Activated naive CD8-positive, alpha-beta T cell treated with anti-CD3 and anti-CD28 coated beads for 36 hours (primary cell): ENCODE measurements at places on chromosomes 11 and 22. TPM values are rescaled to one million over a fixed set of nuclear protein-coding genes. Genes with fewer than 3 reads are reported as not detected.

DNA sequence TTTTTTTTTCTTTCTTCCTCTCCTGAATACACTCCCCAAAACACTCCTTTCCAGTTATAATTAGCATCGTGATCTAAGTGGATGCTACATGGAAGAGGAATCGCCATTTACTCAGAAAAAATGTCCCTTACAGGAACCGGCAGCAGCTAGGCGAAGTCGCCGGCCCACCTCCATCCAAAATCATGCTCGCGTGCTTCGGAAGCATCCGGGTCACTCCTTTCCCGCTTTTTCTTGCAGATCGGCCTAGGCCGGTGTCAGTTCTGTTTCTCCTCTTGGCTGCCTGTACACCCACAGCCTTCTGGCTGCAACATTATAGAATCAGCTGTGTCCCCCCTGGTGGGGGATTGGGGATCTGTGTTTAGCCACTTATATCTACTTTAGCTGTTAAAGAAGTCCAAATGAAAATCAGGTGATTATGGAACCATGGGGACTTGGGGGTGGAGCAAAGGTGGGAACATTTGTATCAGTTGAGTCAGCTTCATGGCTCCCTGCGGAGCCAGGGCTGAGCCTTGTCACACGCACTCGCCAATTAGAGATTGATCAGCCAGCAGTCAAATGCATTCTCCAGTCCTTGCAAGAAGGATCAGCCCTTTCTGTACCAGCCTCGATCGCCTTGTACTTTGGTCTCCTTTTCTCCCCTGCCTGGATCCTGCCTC, 36.3 kb downstream of the ASRGL1 start:
- no peak for DNase-seq

- no peak for DNase-seq
These were observed 1.7 kb downstream of the TIMP3 start for GRCh38 chr22:32803020-32803737.

DNA sequence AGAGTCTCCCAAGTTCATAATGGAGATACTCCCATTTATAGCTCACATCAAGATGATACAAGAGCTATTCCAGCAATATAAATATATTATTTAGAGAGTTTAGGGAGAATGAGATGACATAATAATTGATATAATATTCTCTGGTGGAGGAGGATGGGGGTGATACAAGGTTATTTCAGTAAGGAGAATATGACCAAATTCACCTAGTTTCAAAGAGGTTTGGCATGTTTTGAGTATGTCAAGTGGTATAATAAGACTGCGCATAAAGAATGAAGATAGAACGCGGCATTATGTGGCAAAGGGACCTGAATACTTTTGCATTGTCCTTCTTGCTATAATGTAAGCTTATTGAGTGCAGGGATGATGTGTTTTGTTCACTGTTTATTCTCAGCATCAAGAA, 1283.5 kb downstream of the LRRC4C start:
- no peak for DNase-seq

- DNase-seq: no peak
These were observed 26.8 kb downstream of the PAK1 start for GRCh38 chr11:77446911-77447629.

DNA sequence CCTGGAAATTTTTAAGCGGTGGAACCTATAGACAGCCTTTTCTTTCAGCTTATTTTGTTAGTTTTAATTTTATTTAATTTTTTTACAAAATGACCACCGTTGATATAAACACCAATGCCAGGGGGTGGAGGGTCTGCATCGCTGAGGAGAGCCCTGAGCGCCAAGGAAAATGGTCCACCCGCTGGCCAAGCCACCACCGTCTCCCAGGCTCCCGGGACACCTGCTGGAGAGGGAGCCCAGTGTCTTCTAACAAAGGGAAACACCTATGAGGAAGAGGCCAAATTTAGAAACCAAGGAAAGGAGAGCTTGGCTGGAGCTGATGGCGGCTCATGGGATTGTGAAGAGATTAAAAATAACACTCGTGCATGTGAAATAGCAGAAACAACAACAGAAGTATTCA, 288 bp upstream of the KRTAP5-8 start:
- no peak for DNase-seq

DNA sequence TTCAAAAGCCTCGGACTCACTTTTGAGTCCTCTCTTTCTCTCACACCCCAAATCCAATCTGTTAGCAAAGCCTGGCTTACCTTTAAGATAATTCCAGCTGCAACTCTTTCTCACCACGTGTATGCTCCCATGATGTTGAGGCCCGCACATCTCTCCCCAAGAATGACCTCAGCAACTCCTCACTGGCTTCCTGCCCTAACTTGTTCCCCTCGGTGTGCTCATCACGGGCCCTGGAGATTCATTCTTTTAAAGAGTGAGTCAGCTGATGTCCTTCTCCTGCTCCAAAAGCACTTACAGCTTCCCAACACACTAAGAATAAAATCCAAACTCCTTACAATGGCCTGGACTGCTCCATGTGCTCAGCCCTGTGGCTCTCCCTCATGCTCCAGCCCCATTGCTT, 1041.3 kb downstream of the OPCML start:
- DNase-seq: no peak

DNA sequence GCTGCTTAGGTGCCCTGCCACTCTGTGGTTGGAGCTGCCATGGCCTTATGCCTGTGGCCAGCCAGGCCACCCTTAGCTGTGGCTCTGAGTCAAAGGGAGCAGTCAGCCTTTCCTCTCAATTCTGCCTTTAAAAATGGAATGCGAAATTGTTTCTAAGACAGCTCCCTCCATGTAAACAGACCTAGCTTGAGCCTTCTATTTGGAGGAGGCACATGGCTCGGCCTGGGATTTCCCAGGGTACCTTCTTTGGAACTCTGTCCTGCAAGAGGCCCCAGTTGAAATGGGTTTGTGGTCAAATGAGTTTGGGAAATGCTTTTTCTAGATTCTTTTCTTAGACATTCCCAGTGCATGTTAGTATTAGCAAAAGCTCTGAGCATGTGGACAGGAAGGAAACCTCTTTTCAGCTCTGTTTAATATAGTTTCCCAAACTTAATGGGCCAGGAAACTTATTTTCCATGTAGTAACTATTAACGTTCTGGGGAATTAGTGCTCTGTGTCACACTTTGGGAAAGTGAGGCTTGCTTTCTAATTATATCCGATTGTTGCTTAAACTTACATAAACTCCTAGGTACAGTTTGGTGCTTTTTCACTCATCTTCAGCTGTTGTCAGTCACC, 7.8 kb downstream of the PHOX2A start:
- no peak for DNase-seq

DNA sequence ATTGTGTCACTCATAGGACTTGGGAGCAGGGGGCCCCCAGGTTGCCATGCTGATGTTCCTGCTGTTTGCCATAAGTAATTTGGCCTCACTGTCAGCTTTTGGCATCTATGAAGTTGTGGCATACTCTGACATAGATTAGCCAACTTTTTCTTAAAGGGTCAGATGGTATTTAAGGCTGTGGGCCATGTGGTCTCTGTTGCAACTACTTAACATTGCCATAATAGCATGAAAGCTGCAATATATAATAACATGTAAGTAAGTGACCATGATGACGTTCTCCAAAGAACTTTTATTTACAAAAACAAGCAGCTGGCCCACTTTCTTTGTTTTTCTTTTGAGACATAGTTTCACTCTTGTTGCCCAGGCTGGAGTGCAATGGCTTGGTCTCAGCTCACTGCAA, 2.2 kb upstream of the TMEM216 start:
- no peak for DNase-seq

DNA sequence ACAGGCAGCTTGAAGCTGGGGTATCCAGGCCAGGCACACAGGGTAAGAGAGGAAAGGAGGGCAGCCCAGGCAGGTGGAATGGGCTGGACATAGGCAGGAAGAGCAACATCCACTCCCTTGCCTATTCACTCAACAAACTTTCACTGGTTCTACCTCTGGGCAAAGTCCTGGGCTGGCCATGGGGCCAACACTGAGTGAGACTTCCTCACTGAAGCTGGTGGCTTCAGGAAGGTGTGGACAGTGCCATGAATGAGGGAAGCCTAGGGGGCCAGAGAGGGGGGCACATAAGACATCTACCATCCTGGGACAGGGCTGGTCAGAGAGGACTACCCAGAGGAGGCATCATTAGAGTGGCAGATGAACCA, 44.9 kb upstream of the TCF20 start:
- no peak for DNase-seq

DNA sequence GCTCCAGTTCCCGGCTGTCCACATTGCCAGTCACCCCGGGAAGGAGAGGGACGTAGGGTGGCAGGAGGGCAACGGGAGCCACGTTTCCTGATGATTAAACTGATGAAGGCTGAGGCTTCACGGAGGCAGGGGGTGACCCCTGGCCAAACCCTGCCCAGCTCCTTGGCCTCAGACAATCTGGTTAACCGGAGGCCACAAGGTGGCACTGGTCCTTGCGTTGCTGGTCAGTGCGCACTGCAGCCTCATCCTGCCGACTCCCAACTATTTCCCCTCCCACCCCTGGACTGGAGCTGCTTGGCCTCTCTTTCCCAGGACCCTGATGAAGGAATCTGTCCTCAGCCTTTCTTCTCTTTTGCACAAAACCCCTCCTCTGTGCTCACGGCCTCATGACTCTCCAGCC, 75.3 kb downstream of the PDE2A start:
- no peak for DNase-seq

DNA sequence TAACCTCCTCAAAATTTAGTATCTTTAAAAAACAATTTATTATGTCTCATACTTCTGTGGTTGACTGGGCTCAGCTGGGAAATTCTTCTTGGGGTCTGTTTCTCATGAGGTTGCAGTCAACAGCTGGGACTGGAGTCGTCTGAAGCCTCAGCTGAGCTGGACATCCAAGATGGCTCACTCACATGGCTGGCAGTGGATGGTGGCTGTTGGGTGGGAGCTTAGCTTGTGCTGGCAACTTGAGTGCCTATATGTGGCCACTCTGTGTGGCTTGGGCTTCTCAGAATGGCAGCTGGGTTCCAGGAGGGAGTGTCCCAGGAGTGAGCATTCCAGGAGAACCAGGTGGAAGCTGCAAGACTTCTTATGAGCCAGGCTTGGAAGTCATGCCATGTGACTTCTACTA, 13.2 kb downstream of the THY1 start:
- no peak for DNase-seq

- DNase-seq: no peak
These were observed 23.5 kb upstream of the L3MBTL2 start for GRCh38 chr22:41181349-41182241.

- no peak for DNase-seq
These were observed 197.1 kb downstream of the CTTN start for GRCh38 chr11:70595452-70595851.

- DNase-seq: no peak
These were observed 84.3 kb downstream of the MSANTD4 start for GRCh38 chr11:105937738-105938137.

GRCh38 chr11:86230921-86231434, 13.6 kb upstream of the EED start:
- no peak for DNase-seq

DNA sequence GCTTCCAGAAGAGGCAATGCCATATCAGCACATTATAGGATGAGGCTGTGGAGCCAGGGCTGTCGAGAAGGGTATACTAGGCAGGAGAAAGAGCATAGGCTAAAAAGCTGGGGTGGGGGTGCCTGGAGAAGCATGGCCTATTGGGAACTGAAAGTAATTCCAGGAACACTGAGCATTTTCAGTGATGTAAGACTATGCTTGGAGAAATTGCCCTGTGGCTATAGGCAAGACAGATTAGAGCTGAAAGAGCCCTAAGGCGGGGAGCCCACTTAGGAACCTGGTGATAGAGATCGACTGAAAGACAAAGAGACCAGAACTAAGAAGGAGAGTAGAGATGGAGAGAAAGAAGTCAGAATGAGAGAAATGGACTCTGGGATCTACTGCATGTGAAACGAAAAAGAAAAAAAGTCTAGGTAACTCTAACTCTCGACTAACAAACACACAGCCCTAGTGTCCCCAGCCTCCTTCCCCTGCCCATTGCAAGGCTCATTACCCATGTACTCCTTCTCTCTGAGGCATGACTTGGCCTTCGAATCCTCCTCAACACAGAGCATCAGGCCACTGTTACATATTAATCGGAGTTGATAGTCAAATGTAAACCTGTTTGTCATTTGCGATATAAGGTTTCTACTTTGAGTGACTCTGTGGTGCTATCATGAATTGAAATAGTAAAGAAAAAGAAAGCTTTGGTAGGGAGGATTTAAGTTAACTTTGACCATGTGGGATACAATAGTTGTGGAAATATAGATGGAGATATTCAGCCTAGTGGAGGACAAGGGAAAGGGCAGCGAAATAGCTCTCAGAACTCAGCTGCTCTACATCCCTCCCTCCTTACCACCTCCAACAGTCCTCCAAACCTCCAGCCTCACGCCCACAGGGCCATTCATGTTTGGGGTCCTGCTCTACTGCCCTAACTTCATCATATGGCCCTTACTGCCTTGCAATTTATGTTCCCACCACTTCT, 52.3 kb upstream of the BMAL1 start:
- no peak for DNase-seq

DNA sequence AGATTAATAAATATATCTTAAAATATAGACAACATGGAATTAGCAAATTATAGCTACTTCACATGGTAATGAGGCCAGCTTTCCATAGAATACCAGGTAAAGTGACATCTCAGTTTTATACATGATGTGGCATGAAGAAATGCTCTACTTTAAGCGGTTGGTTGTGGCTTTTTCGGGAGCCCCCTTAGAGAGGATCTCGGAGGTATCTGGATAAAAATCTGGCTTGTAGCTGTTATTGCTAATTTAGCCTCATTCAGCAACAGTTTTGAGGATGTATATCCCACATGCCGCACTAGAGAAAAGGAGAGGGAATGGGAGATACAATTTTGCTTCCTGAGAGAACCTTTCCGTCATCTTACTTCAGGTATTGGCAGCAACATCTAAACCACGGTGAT, 24.0 kb upstream of the TOP3B start:
- no peak for DNase-seq

The DDTL gene
- not detected for total RNA-seq

The BRMS1 gene
- total RNA-seq: 48.8 TPM

The VSTM5 gene
- total RNA-seq: not detected

The OR52N4 gene
- total RNA-seq: 0.40 TPM

The ART1 gene
- not detected for total RNA-seq

The RPS6KB2 gene
- 64.9 TPM for total RNA-seq

The TUBA8 gene
- total RNA-seq: 1.5 TPM

The SEPTIN3 gene
- total RNA-seq: 0.38 TPM

The LINC01488 gene
- total RNA-seq: not detected

The GLB1L2 gene
- 9.1 TPM for total RNA-seq
